ENCODE measurements at places on chromosomes 7 and 10. TPM values are rescaled to one million over a fixed set of nuclear protein-coding genes. Genes with fewer than 3 reads are reported as not detected.
A peak's percentile ranks its signal among the peaks of the same experiment; 100 is the strongest.

GRCh38 chr10:44571701-44572100 is 186.8 kb upstream of the CXCL12 start:
- no peak for DNase-seq

- no peak for DNase-seq
Observed at GRCh38 chr7:155202106-155202871, 95.4 kb upstream of the INSIG1 start.

DNA sequence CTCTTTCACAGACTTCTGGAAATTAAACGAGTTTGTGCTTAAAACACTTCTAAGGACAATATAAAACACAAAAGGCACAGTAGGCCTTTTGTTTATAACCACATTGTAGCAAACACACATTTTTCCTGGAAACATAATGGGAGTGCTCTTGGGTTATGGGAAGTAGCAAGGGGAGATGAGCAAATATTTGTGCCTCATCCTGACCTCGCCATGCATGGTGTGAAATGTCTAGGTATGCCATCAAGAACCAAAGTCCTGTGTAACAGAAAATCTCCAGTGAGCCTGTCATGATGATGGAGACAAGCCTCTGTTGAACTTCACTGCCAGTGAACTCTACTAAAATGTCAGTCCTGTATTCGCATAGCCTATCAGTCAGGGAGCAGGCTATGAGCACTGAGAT is 1029.6 kb downstream of the LRMDA start:
- DNase-seq = no peak

GRCh38 chr10:49290607-49291006 is 8.4 kb upstream of the C10orf71 start:
- DNase-seq = no peak

DNA sequence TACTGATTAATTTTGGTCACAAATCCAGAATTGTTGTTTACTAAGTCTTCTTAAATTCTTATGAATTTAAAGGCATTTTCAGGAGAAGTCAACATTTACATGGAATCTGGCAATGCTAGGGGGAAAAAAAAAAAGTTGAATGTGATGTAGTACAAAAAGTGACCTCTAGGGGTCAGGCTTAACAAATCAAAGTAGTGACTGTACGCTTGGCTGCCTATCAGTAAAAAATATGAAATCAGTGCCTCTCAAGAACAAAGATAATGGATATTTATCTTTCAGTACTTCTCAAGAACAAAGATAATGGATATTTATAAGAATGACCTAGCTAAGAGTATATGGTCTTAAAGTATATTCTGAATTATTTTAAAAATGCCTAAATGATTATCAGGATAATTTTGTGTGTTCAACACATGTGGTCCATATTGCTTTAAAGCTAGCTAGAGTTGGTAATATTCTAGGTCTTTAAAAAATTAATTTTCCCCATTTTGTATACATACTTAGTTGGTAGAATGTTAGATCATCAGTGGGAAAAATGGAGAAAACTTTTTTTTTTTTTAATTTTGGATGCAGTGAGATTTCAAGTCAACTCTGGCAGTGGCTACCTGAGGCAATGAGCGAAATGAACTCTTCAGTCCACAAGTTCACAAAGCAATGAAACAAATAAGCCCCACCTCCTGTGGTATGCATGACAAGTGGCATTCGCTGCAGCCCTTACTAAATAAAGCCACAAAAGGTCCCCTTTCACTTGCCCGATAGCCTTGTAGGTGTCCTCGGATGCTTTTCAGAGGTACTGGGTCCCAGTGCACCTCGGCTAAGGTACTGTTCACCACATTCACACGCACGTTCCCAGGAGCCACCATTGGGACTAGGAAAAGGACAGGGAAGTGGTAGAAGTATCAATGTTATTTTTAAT is 51.2 kb upstream of the LAMB4 start:
- DNase-seq = no peak

- DNase-seq = peak; percentile 25
Observed at GRCh38 chr10:71005337-71006305, 117.3 kb upstream of the PCBD1 start.

DNA sequence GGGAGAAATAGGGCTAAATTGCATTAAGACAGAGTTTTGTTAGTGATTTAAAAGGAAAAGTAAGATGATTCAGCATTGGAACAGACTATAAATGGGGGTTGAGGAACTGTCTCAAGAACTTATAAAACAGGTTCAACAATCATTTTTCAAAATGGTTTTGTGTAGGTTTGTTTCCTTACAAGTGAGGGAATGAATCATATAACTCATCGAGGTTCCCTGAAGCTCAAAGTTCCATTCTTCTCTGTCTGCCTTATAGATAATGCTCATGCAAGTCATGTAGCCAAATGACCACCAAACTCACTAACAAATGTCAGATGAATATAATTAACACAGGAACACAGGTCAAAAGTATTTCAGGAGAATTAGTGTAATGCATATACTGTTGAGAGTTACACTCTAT is 27.7 kb downstream of the ADAM22 start:
- no peak for DNase-seq

DNA sequence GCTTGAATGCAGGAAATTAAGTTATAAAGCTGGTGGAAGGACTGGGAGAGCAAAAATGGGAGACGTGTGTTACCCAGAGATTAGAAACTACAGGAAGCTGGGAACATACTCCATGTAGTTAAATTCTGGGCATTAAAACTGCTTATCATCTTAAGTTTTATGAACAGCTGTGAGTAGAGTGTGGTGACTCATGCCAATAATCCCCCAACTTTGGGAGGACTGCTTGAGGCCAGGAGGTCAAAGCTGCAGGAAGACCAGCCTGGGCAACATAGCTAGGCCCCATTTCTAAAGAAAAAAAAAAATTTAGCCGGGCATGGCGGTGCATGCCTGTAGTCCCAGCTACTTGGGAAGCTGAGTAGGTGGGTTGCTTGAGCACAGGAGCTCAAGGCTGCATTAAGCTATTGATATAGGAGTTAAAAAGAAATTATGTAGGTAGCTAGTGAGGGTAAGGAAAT is 56.2 kb upstream of the SEPHS1 start:
- no peak for DNase-seq

Gene PDK4
- 369 TPM for polyA plus RNA-seq

Gene MNX1
- polyA plus RNA-seq = not detected

Gene ACSM6
- polyA plus RNA-seq = not detected

Gene PLEKHS1
- not detected for polyA plus RNA-seq

Data from heart right ventricle (tissue), 16 donors.